ENCODE measurements at places on chromosomes 1 and 21.

GRCh38 chr21:45413922-45414321 lies 9.0 kb downstream of the COL18A1 start:
- no peak for DNase-seq

DNA sequence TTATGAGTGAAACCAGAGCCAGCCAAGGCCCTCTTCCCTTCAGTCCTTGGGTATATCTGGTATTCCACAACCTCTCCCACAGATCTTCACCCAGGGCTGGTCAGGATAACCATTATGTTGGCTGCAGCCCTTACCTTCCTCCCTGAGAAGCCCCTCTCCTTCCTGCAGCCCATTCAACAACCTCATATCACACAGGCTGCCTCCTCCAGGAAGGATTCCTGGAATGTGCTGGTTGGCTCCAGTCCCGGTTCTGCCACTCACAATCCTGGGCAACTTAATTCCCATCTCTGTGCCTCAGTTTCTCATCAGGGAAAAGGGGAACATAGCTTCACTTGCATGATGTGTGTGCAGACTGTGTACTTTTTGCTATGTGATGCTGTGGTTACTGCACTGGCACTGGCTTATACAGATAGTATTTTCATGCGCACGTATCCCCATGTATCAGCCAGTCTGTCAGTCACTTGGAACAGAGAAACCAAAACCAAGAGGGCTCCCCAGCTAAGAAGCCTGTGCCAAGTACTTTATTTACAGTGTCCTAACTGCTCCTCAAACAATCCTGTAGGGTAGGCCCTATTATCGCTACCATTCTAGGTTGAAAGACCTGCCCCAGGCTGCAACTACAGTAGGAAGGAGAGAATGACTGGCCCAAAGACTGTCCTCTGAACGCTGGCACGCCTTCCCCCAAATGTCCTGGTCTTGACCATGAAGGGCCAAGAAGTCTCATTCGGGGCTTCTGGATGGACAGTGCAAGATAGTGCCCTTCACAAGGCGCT lies 39.9 kb upstream of the PPP1R15B start:
- no peak for DNase-seq

- no peak for DNase-seq
Observed at GRCh38 chr1:152902636-152903035, 5.7 kb upstream of the IVL start.

DNA sequence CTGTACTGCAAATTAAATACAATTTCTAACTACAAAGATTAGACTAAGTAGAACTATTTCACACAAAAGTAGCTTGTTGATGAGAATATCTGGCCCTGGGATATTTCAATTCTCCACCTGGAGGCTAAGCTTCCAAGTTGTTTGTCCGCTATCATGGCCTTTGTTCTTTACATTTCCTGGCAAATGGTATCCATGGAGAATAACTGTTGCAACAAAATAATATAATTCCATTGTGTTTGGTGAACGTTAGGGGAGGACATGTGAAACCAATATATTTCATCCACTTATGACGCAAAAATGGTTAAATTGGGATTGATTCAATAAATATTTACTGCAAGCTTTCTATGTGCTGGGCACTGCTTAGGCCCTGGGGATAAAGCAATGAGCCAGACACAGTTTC lies 565.4 kb downstream of the PTPRC start:
- DNase-seq: no peak

DNA sequence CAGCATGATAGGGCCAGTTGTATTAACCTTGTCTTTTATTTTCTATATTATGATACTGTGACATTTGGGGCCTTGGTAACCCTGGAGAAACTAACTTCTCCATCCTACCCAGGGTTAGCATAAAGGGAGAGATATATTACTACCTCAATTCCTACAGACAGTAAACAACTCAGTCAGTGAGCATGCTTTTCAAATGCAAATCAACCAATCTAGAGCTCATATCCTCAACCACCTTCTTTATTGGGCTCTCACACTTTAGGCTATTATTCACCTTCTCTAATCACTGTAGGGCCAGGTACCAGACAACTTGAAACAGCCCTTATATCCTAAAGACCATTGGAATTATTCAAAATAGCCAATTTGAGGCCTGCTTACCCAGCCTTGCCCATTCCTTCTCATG lies 477.6 kb downstream of the PTPRC start:
- DNase-seq: no peak

GRCh38 chr1:147717051-147717705 lies 43.2 kb downstream of the GJA5 start:
- no peak for DNase-seq

GRCh38 chr1:9294910-9295636 lies 2.4 kb downstream of the SPSB1 start:
- no peak for DNase-seq

DNA sequence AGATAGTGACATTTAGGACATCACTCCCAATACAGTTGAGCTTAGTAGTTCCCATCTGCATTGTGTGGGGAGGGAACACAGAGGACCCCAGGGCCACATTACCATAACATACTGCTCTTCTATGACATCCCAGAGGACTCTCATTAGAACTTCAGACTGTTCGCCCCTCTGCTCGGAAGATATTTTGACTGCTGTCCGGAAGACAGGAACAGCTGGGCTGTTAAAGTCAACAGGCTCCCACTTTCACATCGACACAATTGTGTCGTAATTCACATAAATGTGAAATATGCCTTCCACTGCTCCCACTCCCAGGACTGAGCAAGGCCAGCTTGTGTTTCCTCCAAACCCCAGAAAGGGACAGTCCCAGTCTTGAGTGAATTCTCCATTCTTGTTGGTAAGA lies 158.4 kb downstream of the SEC16B start:
- no peak for DNase-seq

- DNase-seq: no peak
Observed at GRCh38 chr1:95245029-95245428, 11.0 kb downstream of the RWDD3 start.

DNA sequence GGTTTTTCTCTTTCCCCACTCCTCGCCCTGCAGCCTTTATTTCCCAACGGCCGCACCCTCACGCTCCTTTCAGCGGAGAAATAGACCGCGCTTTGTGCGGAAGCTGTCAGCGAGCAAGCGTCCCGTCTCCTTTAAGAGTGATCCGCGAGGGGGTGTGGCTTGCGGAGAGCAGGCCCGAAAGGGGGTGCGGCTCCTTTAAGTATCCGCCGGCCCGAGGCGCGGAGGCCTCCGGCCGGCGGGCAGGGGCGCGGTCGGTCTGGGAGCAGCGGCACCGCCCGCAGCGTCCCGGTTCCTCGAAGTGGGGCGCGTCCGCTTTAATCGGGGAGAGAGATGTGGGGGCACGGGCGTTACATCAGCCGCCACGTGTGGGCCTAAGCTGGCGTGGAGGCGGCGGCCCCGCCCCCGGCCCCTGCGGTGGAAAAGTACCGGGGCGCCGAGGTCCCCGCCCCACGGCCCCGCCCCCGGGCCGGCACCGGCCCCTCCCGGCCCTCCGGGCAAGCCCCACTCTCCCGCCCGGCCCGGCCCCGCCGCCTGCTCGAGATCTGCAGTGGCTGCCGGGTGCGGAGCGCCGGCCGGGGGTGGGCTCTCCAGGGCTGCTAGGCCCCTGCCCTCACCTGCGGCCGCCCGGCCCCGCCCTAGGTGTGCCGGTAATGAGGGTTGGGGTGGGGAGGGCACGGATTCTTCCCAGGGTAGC lies 1.2 kb downstream of the SLC6A9 start:
- peak; percentile 57 for DNase-seq

DNA sequence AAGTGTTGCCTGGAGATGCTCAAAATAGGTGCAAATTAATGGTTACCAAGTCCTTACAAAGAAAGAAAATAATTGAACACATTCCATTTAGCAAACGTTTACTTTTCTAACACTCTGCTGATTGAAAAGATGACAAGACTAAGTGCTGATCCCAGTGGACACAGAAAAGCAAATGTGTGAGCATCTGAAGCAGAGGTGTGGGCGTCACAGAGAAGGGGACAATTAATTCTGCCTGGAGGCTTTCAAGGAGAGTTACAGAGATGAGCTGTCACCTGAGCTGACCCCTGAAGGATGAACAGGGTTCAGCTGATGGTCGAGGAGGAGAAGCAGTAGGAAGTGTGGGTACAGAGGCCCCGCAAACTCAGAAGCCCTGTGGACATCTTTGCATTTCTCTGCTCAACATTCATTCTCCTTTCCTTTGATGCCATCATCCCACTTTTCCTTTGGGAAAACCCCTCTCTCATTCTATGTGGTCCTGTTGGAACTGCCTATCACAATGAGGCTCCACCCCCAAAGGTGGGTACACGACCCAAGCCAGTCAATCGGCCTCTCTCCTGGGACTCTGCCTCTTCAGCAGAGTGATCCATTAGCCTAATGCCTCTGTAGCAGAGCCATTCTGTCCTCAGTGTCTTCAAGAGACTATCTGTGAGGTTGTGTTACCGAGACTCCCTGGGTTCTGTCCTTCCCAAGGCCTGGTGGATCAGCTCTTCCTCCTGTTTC lies 17.2 kb upstream of the PLA2G2E start:
- no peak for DNase-seq

- DNase-seq: no peak
Observed at GRCh38 chr1:102595106-102595505, 513.2 kb downstream of the COL11A1 start.

DNA sequence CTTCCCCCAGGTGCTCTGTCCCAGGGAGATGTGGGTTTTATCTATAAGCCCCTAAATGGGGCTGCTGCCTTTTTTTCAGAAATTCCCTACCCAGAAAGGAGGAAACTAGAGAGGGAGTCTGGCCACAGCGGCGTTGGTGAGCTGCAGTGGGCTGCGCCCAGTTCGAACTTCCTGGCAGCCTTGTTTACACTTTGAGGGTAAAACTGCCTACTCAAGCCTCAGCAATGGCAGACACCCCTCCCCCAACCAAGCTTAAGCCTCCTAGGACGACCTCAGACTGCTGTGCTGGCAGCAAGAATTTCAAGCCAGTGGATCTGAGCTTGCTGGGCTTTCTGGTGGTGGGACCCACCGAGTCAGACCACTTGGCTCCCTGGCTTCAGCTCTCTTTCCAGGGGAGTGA lies 46.2 kb upstream of the PAPPA2 start:
- DNase-seq: no peak

GRCh38 chr1:156492591-156493080 lies 7.9 kb downstream of the MEF2D start:
- DNase-seq: no peak

- DNase-seq: no peak
Observed at GRCh38 chr21:36207577-36208320, 51.1 kb downstream of the DOP1B start.

GRCh38 chr1:81558291-81559076 lies 242.2 kb upstream of the ADGRL2 start:
- DNase-seq: no peak

GRCh38 chr1:1599935-1600860 lies at the start of gene FNDC10:
FNDC10 (minus strand) TSS chr1:1600135; CDS start chr1:1600015, 120 bp downstream.
- DNase-seq: no peak

DNA sequence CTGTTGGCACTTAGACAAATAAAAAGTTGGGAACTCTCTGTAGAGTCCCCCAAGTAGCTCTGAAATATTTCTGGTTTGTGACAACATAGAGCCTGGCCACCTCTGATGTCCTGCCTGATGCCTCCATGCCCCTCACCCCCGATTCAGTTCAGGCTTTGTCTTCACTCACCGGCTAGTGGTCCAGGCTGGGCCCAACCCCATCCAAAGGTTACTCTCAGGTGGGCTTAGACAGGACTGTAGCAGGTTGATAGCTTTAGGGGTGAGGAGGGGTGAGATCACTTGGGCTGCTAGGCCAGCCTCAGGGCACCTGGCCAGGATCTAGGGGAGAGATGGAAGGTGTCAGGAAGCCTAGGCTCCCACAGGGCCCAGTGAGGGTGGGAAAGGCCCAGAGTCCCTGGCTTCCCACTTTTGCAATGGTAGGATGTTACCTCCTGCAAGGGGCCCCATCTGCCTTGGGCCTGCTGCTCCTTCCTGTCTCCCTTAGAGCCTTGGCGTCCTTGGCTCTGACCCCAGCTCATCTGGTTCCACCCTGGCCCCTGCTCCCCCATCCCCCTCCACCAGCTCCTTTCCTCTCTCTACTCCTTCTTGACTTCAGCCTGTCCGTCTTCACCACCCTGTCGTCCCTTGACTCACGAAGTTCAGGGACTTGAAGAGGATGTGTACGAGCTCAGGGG lies 6.7 kb downstream of the EPS8L3 start:
- no peak for DNase-seq

DNA sequence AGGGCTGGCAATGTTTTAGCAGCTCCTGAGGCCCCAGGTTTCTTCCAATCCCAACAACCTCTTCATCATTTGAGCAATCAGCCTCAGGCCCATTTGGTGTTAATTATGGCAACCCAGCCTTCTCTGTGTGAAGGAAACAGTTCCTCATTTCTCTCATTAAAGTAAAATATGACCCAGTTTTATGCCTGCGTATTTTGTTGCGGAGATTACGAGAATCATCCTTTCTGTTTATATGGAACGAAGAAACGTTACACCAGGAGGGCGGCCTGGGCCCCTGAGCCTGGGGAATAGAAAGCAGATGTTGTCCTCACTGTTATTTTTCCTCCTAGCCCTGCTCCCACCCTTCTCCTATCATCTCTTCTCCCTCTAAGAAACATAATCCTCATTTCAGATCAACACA lies 332.2 kb upstream of the USP24 start:
- peak; percentile 41 for DNase-seq

- DNase-seq: peak; percentile 59
Observed at GRCh38 chr1:178126741-178127185, 32.9 kb downstream of the RASAL2 start.

DNA sequence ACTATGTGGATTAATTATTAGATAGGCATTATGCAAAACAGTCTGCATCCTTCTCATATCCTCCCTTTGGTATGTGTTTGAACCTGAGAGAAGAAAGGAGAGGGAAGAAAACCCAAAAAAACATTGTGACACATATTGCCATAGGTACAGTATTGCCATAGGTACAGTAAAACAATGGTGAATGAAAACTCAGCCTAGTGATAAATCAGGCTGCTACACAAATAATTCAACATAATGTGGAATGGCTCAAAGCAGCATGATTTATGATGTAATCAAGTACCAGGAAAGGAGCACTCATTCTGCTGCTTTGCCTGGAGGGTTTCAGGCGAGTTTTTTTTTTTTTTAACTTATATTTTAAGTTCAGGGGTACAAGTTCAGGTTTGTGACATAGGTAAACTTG lies 213.9 kb upstream of the LYPLAL1 start:
- DNase-seq: no peak

GRCh38 chr1:48233666-48234485 lies 11.4 kb downstream of the SLC5A9 start:
- no peak for DNase-seq

DNA sequence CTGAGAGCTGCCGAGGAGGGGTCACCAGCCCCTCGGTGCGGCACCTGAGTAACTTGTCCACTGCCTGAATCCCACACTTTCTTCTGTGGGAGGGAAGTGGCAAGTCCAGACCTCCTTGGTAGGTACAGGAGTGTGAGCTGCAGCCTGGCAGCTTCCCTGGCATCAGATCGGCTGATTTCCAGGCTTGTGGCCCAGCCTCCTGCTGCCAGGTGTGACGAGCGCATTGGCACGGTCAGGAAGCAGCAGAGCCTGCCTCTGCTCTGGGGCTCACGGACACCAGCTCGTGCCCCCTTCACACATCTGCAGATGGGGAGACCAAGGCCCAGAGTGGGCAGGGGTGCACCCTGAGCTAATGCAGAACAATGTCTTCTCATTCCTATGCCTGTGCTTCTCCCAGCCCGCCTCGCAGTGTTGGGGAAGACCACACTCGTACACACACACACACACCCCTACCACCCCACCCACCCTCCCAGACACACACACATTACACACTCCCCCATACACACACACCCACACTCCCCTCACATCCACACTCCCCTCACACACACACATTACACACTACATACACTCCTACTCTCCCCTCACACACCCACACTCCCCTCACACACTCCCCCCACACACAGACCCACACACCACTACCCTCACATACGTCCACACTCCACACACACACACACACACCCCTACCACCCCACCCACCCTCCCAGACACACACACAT lies 33.1 kb upstream of the SELENON start:
- no peak for DNase-seq
